ENCODE measurements at places on chromosomes 7 and 10.

DNA sequence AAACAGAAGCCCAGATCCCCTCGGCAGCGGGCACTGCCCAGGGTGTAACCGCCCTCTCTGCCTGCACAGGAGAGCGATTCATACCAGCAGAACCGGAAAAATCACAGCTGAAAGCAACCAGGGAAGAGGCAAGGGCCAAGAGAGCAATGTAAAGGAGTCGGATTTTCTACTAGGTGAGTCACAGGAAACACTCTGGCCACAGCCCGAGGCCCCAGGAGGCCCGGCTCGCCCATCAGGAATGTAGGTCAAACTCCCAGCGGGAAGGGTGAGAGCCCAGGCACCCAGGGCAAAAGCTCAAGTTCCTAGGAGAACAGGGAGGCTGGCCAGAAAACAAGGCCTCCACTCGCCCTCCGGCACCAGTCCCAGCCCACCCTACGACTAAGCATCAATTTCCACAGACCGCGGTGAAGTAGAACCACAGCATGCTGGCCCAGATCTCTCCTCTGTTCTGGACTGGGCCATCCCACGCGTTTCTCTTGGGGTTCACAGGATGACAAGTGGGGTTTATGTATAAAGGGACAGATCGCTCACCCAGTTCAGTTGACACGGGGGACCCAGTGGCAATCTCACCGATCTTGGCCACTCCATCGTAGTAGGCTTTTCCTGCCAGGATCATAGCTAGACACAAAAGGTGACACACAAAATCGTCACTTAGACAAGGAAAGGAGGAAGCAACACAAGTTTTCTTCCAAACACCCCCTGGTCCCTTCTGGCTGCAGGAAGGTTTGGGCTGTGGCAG, 46.2 kb downstream of the BAIAP2L1 start:
- peak; percentile 75 for DNase-seq
- no peaks in the 10 kb centered on the region for H3K36me3 ChIP-seq
- no peak overlapping the region for H3K4me3 ChIP-seq
- H3K27ac ChIP-seq: peak overlapping the region; percentile 68
- H3K27me3 ChIP-seq: no peaks in the 10 kb centered on the region

DNA sequence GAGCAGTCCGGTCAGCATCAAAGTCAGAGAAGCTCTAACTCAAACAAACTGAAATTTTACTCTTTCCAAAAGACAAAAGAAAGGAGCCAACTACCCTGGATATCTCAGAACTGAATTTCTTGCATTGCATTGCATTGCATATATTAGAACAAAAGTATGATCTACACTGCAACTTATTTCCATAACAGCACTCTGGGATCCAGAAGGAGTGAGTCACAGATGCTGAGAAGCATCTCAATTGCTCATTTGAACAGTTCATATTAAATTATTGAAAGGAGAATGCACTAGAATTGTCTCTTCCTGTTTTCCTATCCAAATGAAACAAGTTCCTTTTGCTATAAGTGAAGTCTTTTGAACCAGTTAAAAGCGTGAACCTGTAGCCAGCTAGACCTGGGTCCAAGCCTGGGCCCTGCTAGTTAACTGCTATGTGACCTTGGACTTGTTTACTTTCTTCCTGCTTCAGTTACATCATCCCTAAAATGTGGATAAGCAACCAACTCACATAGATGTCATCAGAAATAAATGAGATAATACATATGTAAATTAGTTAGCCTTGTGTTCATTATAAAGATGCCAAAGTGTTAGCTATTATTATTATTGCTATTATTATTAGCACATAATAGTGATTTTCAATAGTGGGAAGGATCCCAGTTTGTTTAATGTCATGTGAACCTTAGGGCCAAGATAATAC, 184.1 kb downstream of the CREB5 start:
- H3K4me1 ChIP-seq: no peaks in the 10 kb centered on the region
- no peaks in the 10 kb centered on the region for H3K27me3 ChIP-seq
- no peak for DNase-seq

DNA sequence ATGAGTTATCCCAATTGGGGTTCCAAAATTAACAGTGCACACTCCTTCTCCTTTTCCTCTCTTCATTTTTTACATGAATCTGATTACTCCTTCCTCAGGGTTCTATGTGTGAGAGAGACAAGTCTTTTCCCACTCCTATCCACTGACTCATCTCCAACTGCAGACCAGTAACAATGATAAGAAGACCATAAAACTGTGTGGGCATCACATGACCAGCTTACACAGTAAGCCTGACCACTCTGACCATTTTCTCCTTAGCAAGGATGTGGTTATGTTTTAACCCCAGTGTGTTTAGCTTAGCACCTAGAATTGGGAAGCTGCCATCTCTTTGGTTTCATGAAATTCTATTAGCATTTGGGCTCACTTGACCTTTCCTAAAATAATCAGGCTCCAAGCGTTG, 145.0 kb upstream of the CALCR start:
- H3K36me3 ChIP-seq: no peaks in the 10 kb centered on the region
- H3K4me1 ChIP-seq: no peaks in the 10 kb centered on the region
- no peak overlapping the region for H3K4me3 ChIP-seq
- H3K27me3 ChIP-seq: no peaks in the 10 kb centered on the region

GRCh38 chr10:90193240-90193985, 492.0 kb downstream of the KIF20B start:
- no peak overlapping the region for H3K27ac ChIP-seq
- H3K4me1 ChIP-seq: no peaks in the 10 kb centered on the region
- H3K27me3 ChIP-seq: no peaks in the 10 kb centered on the region
- no peak overlapping the region for H3K4me3 ChIP-seq
- no peak for DNase-seq
- no peaks in the 10 kb centered on the region for H3K36me3 ChIP-seq

DNA sequence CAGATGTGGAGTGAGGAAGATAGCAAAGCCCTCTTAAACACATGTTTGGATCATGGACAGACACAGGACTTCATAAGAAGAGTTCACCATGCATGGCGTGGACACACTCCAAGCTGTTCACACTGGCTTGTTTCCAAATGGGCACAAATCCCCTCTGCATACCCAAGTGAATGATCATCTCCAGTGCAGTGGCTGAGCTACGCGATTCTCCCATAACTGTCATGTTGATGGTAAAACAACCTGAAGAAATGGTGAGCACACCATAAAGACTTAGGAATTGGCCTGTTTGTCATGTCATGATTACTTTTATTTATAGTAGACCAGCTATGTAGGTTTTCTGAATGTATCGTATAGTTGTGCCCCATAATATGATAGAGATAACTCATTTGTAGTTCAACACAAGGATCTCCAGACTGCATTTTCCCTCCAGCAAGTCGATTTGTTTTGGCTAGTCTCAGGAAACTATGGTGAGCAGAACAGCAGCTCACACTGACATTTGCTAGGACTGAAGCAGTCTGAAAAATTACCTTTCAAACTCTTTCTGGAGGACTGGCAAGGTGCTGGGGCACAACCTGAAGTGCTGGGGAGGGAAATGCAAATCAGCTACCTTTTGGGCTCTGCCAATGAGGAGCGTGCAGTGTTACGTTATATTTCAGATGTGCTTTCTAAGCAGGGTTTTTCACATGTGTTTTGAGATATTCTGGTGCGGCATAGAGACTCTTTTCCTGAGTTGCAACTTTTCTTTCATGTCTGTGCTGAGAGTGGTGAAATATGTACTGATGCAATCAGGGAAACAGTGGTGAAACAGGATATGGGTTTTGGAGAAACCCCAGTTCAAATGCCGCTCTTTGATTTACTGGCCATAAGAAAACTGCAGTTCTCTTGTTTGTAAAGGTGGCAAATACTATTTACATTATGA, 629.6 kb upstream of the DPP6 start:
- H3K4me1 ChIP-seq: no peaks in the 10 kb centered on the region
- no peak for DNase-seq
- no peak overlapping the region for H3K4me3 ChIP-seq
- no peak overlapping the region for H3K27ac ChIP-seq

DNA sequence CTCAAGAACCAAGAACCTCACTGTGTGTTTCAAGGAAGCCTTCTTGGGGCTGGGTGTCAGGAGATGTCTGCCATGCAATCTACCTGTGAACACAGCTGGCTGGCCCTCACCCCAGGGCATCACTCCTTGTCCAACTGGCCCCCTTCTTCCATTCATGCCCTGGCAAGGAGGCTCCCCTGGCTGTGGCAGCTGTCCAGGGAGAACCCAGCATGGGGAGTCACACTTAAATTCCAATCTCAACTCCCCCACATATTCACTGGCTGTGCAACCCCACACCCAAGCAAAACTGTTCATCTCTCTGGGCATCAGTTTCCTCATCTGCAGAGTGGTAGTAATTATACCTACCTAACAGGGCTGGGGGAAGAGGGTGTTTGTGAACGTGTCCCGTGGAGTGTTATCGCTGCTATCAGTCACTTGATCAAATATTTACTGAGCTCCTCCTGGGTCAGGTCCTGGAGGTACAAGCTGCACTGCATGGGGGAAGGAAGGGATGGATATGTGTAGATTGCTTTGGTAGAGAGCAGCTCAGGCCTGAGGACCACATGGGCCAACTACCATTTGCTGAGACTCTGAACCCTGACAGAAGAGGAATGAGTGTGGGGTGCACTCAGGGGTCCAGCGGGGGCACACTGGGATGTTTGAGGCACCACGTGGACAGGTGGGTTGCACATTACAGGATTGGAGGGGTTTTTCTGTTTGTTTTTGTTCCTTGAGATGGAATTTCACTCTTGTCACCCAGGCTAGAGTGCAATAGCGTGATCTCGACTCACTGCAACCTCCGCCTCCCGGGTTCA, 2.1 kb upstream of the GPRIN2 start:
- H3K4me3 ChIP-seq: no peak overlapping the region
- no peak overlapping the region for H3K27ac ChIP-seq
- peak; percentile 51 for DNase-seq
- H3K27me3 ChIP-seq: peaks cover 52% of the 10 kb centered on the region

GRCh38 chr10:46096909-46097575, 51.0 kb upstream of the MSMB start:
- DNase-seq: no peak
- no peaks in the 10 kb centered on the region for H3K4me1 ChIP-seq
- no peaks in the 10 kb centered on the region for H3K27me3 ChIP-seq
- no peak overlapping the region for H3K4me3 ChIP-seq

DNA sequence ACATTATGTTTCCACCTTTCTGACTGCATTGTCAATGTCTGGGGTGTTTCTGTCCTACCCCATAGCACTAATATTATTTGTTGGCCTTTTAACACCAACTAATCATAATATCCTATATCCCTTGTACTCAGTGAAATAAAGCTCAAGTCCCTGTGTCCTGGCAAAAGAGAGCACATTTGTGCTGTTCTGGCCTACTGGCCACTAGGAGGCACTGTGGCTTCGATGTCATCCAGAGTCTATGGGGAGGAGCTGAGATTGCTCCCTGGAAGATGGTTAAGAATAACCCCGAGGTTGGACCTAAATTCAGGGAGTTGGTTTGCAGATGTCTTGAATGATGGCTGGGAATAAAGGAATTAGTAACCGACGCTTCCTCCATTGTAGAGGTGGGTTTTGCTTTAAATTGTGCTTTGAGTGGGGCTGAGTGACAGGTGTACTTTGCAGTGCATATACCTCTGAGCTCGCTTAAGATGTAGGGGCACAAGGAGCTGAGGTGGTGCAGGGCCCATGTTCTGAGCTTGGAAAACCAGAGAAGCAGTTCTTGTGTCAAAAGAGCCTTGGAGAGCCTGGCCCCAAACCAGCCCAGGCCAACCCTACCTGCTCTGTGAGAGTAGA, 191.2 kb upstream of the PRSS1 start:
- no peaks in the 10 kb centered on the region for H3K27me3 ChIP-seq
- no peaks in the 10 kb centered on the region for H3K4me1 ChIP-seq
- DNase-seq: no peak
- no peak overlapping the region for H3K4me3 ChIP-seq
- H3K27ac ChIP-seq: no peak overlapping the region
- H3K36me3 ChIP-seq: no peaks in the 10 kb centered on the region

DNA sequence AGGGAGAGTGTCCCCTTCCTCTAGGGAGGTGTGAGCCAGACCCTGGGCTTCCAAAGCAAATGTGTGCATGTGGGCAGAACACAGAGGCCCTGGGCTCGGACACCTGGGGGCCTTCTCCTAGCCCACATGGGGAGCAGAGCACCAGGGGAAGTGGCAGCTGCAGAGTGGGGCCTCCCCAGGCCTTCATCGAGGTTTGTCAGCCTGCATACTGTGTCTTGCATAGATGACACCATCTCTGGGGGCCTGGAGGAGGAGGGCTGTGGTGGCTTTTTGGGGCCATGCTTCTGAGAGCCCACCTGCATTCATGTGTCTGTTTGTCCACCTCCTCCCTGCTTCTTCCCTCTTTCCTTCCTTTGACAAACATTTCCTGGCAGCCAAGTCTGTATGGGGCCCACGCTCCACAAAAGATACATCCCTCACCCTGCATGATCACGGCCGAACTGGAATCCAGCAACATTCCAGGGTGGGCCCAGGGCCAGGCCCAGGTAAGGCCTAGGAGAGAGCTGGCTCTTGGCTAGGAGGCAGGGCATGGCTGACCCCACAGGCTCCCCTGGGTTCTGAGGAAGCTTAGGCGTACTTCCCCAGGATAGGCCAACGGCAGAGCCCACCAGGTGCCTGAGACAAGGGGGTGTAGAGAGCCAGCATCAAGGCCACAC, 79.2 kb downstream of the ZMIZ1 start:
- H3K4me3 ChIP-seq: no peak overlapping the region
- peaks cover 14% of the 10 kb centered on the region for H3K36me3 ChIP-seq

DNA sequence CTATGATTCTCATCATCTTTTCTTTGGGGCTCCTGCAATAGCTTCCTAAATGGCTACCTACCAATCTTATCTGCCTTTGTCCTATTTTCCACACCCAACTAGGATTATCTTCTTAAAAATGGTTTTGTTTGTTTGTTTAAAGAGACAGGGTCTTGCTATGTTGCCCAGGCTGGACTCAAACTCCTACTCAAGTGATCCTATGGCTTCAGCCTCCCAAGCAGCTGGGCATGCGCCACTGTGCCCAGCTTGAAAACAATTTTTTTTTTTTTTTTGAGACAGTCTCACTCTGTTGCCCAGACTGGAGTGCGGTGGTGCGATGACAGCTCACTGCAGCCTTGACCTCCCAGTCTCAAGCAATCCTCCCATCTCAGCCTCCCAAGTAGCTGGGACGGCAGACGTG, 14.9 kb downstream of the DNMBP start:
- H3K4me1 ChIP-seq: peaks cover 35% of the 10 kb centered on the region
- H3K27ac ChIP-seq: peak overlapping the region; percentile 18
- no peaks in the 10 kb centered on the region for H3K36me3 ChIP-seq
- no peaks in the 10 kb centered on the region for H3K27me3 ChIP-seq
- no peak for DNase-seq
- H3K4me3 ChIP-seq: no peak overlapping the region

DNA sequence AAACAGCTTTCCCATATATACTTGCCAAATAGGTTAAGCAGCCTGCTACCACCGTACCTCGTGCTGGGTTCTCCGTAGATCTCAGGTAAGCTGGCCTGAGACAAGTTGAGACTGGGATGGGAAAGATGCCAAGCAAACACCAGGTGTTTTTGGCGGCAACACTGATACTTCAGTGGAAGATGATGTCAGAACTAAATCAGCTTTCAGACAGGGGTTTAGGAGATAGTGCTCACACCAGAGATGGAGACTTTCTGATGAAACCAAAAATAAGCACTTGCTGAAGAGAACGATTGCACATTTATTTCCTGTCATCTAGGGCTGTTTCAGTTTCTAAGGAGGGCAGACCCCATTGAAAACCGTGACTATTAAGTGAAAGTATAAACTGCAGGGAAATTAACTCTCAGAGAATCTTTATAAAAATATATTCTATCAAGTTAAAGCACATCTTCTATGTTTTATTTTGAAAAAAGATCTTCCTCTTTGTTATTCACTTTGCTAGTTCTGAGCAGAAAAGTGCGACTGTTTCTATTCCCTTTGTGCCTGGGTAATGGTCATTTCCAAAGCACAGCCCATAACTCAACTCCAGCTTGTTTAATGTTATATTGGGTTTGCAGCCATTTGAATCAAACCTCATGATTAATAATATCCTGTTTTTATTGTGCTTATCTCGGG, 149.9 kb downstream of the CPED1 start:
- no peak overlapping the region for H3K27ac ChIP-seq
- DNase-seq: no peak
- H3K27me3 ChIP-seq: no peaks in the 10 kb centered on the region
- no peak overlapping the region for H3K4me3 ChIP-seq
- H3K36me3 ChIP-seq: peaks cover 10% of the 10 kb centered on the region
